ENCODE measurements at places on chromosomes 3 and 15. TPM values are rescaled to one million over a fixed set of nuclear protein-coding genes. Genes with fewer than 3 reads are reported as not detected.

GRCh38 chr3:132418916-132419315 lies 1.6 kb downstream of the DNAJC13 start:
- no peak for DNase-seq
- peak overlapping the region; percentile 91 for H3K4me3 ChIP-seq
- no peaks in the 10 kb centered on the region for H3K27me3 ChIP-seq
- H3K36me3 ChIP-seq: peaks cover 15% of the 10 kb centered on the region

- H3K4me3 ChIP-seq: no peak overlapping the region
- DNase-seq: no peak
- no peaks in the 10 kb centered on the region for H3K36me3 ChIP-seq
- H3K27ac ChIP-seq: no peak overlapping the region
Observed at GRCh38 chr3:59751606-59752005, 701.8 kb upstream of the CFAP20DC start.

- H3K36me3 ChIP-seq: no peaks in the 10 kb centered on the region
- no peaks in the 10 kb centered on the region for H3K27me3 ChIP-seq
- peak overlapping the region; percentile 75 for H3K27ac ChIP-seq
- peaks cover 19% of the 10 kb centered on the region for H3K4me1 ChIP-seq
Observed at GRCh38 chr3:14236902-14237301, 58.3 kb downstream of the LSM3 start.

- DNase-seq: no peak
- H3K4me1 ChIP-seq: no peaks in the 10 kb centered on the region
- H3K36me3 ChIP-seq: no peaks in the 10 kb centered on the region
- no peaks in the 10 kb centered on the region for H3K27me3 ChIP-seq
- no peak overlapping the region for H3K4me3 ChIP-seq
- no peak overlapping the region for H3K27ac ChIP-seq
Observed at GRCh38 chr3:71629711-71630110, 46.2 kb upstream of the FOXP1 start.

DNA sequence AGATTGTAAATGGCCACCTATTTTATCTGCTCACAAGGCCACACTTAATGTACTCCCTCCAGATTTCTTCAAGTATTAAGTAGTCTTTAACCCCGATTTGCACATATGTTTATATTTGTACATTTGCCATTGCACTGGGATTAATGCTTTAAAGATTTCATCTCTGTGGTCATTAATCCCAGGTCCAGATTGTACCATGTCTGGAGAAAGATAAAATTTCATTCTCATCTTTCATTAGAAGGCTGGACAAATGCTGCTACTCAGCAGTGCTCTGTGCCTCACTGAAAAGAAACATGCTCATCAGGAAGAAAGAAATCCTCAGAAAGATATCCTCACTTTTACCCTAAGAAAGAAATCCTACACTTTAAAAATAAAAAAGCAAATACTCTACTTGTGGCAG lies 62.5 kb upstream of the LRRC3B start:
- H3K4me3 ChIP-seq: no peak overlapping the region
- H3K36me3 ChIP-seq: no peaks in the 10 kb centered on the region
- H3K4me1 ChIP-seq: no peaks in the 10 kb centered on the region
- no peaks in the 10 kb centered on the region for H3K27me3 ChIP-seq
- H3K27ac ChIP-seq: no peak overlapping the region

GRCh38 chr3:43455233-43455632 lies 166.6 kb downstream of the ANO10 start:
- H3K36me3 ChIP-seq: no peaks in the 10 kb centered on the region
- DNase-seq: no peak
- no peak overlapping the region for H3K27ac ChIP-seq
- no peak overlapping the region for H3K4me3 ChIP-seq
- no peaks in the 10 kb centered on the region for H3K27me3 ChIP-seq
- H3K4me1 ChIP-seq: no peaks in the 10 kb centered on the region

GRCh38 chr3:95218484-95218883 lies 1155.6 kb downstream of the NSUN3 start:
- no peak overlapping the region for H3K27ac ChIP-seq
- H3K4me1 ChIP-seq: no peaks in the 10 kb centered on the region
- no peak overlapping the region for H3K4me3 ChIP-seq
- no peak for DNase-seq
- no peaks in the 10 kb centered on the region for H3K36me3 ChIP-seq

- no peak overlapping the region for H3K27ac ChIP-seq
- H3K36me3 ChIP-seq: no peaks in the 10 kb centered on the region
- H3K4me3 ChIP-seq: no peak overlapping the region
Observed at GRCh38 chr15:63835211-63835568, 1.4 kb upstream of the HERC1 start.

GRCh38 chr3:162605651-162606204 lies 1109.1 kb downstream of the OTOL1 start:
- no peak overlapping the region for H3K4me3 ChIP-seq
- H3K4me1 ChIP-seq: no peaks in the 10 kb centered on the region
- H3K27me3 ChIP-seq: no peaks in the 10 kb centered on the region
- H3K27ac ChIP-seq: no peak overlapping the region
- no peak for DNase-seq
- no peaks in the 10 kb centered on the region for H3K36me3 ChIP-seq

DNA sequence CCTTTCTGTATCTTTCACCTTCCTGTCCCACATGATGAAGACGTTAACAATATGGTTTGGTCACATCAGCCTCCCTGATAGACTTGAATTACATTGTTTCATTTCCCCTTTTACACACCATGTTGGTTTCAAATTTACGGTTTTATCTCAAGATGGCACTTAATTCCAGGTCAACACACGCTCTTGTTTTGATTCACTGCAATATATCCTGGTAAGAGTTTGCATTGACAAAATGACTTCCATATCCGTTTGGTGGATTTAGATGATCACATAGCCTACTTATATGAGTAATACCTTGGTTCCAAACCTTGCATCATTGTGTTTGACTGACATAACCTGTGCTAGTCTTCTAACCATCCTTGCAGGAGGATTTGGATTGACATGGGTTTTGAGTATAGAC lies 499.4 kb downstream of the ROBO1 start:
- H3K4me1 ChIP-seq: no peaks in the 10 kb centered on the region
- H3K36me3 ChIP-seq: no peaks in the 10 kb centered on the region
- H3K27me3 ChIP-seq: no peaks in the 10 kb centered on the region
- no peak overlapping the region for H3K4me3 ChIP-seq
- no peak overlapping the region for H3K27ac ChIP-seq

GRCh38 chr15:54559405-54560069 lies 581.3 kb downstream of the UNC13C start:
- no peak overlapping the region for H3K27ac ChIP-seq
- no peaks in the 10 kb centered on the region for H3K36me3 ChIP-seq
- no peak for DNase-seq

- H3K27me3 ChIP-seq: no peaks in the 10 kb centered on the region
- H3K4me3 ChIP-seq: no peak overlapping the region
- H3K36me3 ChIP-seq: no peaks in the 10 kb centered on the region
- peaks cover 30% of the 10 kb centered on the region for H3K4me1 ChIP-seq
- peak overlapping the region; percentile 85 for H3K27ac ChIP-seq
Observed at GRCh38 chr15:75032395-75032794, 9.0 kb downstream of the PPCDC start.

DNA sequence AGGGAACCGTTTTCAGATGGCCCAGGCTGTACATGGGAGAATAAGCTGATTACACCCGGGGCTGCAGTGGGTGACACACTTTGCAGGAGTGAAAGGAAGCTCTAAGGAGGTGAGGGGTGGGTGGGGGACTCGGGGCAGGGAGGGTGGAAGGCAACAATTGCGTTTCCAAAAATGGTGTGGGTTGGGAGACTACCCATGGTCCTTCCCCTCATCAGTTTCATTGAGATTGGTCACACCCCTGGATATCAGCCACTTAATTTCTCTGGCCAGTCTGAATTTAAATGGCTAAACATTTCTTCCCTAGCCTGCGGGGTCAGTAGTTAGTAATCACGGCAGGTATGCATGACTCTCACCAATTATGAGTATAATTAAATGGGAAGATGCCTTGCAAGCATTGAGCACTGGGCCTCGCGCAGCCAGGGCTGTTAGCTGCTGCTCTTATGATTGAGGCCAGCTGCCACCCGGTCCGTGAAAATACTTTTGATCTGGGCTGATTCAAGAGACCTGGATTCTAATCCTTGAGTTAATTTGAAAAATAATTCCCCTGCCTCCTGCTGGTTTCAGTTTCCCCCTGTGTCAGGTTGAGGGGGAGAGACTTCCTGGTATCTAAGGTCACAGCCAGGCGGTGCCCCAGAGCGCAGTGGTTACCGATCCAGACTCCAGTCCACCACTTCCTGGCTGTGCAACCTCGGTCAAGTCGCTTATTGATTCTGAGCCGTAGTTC lies 23.3 kb downstream of the SLC6A6 start:
- no peak overlapping the region for H3K27ac ChIP-seq
- peaks cover 7% of the 10 kb centered on the region for H3K4me1 ChIP-seq
- no peak overlapping the region for H3K4me3 ChIP-seq
- no peak for DNase-seq
- no peaks in the 10 kb centered on the region for H3K27me3 ChIP-seq

DNA sequence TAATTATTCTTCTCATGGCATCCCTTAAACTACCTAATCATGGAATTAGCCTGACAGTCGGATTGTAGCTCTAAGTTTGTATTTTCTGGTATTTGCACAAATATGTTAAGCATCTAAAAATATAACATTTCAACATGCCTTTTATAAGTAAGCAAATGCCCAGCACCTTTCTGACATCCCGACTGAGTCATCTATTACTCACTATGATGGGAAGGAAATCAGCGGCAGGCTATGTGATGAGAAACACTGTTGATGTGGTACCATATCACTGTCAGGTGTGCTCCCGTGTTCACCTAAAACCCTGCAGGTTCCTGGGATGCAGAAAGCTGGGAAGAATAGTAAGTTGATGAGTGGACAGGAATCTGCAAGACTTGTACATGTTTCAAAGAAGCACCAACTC lies 367.8 kb upstream of the IL12A start:
- no peak overlapping the region for H3K27ac ChIP-seq
- H3K36me3 ChIP-seq: no peaks in the 10 kb centered on the region
- H3K27me3 ChIP-seq: no peaks in the 10 kb centered on the region

DNA sequence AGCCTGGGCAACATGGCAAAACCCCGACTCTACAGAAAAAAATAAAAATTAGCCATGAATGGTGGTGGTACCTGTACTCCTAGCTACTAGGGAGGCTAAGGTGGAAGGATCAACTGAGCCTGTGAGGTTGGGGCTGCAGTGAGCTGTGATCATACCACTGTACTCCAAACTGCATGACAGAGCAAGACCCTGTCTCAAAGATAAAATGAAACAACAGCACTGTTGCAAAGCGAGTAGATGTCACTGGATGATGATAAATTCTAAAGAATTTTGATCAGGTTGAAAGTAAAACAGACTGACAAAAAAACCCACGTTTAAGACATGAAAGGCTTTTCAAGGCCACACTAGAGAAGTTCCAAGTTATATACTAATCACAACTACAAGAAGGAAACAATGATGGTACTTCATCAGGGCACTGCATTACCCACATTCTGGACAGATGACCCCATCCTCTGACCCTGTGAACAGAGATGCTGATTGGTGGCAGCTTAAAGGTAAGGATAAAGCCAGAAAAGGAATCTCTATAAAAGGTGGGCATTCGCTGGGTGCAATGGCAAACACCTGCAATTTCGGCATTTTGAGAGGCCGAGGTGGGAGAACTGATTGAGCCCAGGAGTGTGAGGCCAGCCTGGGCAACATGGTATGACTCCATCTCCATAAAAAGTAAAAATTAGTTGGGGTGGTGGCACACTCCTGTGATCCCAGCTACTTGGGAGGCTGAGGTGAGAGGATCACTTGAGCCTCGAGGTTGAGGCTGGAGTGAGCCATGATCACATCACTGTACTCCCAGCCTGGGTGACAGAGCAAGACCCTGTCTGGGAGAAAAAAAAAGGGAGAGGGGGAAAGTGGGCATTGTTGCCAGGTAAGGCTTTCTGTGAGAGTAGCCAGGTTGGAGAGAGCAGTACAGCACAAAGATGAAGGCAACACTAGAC lies 59.2 kb downstream of the TBL1XR1 start:
- H3K36me3 ChIP-seq: no peaks in the 10 kb centered on the region
- no peaks in the 10 kb centered on the region for H3K27me3 ChIP-seq
- no peak overlapping the region for H3K4me3 ChIP-seq
- DNase-seq: no peak

DNA sequence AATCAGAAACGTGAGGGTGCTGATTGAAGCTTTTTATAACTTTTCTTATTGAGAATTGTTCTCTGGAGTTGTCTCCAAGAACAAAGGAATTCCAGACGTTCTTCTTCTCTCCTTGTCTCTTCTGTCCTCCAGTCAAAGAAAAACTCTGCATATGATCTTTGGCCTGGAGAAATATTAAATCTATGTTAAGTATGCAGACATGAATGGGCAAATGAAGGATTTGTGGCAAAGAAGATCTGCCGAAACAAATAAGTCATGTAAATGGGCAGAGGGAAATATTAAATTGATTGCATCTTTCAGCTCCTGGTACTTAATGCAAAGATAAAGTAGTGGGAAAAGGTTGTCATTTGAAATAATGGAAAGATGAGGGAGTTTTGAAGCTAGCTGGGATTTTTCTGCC lies 74.9 kb downstream of the IGF1R start:
- DNase-seq: no peak
- H3K4me3 ChIP-seq: no peak overlapping the region
- no peaks in the 10 kb centered on the region for H3K27me3 ChIP-seq
- H3K27ac ChIP-seq: no peak overlapping the region
- H3K36me3 ChIP-seq: no peaks in the 10 kb centered on the region

GRCh38 chr3:115040246-115040645 lies 106.8 kb downstream of the ZBTB20 start:
- DNase-seq: no peak
- no peak overlapping the region for H3K27ac ChIP-seq
- H3K4me1 ChIP-seq: peaks cover 7% of the 10 kb centered on the region

CLRN1 gene
- total RNA-seq: not detected

FAM107A gene
- 78.6 TPM for total RNA-seq

ARRDC4 gene
- 6.3 TPM for total RNA-seq

ANKUB1 gene
- total RNA-seq: not detected

HYAL2 gene
- total RNA-seq: 68.9 TPM

AGTR1 gene
- 1.1 TPM for total RNA-seq

SETD2 gene
- total RNA-seq: 59.5 TPM
